ENCODE measurements at places on chromosomes 6 and 20.
A peak's percentile ranks its signal among the peaks of the same experiment; 100 is the strongest.

DNA sequence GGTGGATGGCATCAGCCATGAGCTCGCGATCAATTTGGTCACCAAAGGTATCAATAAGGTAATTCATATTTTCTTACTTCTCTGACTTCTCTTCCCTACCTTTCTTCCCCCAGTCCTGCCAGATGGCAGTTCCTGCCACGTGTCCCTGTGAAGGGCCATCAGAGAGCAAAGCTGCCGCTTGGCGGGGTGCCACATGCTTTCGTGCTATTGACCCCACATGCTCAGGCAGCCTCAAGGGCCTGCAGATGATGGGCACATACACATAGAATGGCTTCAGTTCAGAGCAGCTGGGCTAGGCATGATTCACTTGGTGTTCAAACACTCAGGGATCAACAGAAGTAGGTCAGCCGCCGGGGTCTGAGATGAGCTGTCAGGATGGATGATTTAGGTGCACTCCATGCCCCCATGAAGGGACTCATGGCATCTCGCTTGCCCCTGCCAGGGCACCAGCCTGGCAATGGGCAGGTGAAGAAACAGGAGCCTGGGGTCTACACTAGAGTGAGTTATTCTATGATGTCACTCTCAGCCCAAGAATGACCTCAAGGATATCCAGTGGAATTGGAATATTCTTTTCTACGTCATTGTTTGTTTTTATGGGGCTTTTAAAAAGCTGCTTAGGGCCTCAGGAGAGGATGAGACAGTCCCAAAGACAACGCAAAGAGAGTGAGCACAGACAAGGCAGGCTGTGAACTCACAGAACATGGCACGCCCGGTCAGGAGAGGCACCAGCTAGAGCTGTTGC is 25.5 kb downstream of the BANF2 start:
- no peak for DNase-seq

- DNase-seq: no peak
These were observed 336.7 kb downstream of the GJA1 start for GRCh38 chr6:121771937-121772720.

GRCh38 chr20:60931696-60932095 is 320.4 kb upstream of the CDH4 start:
- DNase-seq: no peak

DNA sequence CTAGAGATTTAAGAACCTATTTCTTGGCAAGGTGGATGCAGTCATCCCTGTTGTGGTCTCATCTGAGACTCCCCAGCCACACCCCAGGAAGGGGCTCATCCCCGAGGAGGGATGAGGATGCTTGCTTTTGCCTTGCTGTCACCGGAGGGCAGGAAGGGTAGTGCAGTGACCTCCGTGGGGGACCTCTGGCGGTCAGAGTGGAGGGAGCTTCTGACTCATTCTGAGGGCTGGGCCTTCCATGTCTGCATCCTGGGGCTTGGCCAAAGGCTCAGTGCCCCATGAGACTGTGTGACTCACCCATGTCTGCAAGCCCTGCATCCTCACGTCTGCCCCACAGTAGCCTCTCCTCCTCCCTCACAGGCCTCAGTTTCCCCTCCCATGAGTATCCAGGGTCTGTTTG is 38.7 kb downstream of the UQCC2 start:
- peak; percentile 95 for DNase-seq

GRCh38 chr6:100490065-100490464 is 25.3 kb upstream of the SIM1 start:
- DNase-seq: no peak

GRCh38 chr20:61525781-61526431 is 273.8 kb downstream of the CDH4 start:
- no peak for DNase-seq
